ENCODE measurements at places on chromosomes 1 and 21.

GRCh38 chr1:44543064-44543744 lies 131.1 kb downstream of the TMEM53 start:
- no peak for DNase-seq

DNA sequence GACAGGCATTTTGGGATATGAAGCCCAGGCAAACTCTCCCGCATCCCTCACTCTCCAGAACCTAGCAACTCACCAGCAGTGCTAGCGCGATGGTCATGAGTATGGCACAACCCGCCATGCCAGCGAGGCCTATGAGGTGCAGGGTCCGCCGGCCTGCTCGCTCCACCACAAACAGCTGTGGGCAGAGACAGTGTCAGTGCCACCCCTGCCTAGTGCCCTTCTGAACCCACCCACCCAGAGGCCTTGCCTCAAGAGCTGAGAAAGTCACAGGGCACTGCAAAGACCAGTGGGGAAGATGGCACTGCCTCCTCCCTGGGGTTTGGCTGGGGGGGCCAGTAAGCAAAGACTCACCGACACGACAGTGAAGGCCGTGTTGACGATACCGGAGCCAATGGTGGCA lies 29.8 kb downstream of the SLC2A1 start:
- DNase-seq: no peak

DNA sequence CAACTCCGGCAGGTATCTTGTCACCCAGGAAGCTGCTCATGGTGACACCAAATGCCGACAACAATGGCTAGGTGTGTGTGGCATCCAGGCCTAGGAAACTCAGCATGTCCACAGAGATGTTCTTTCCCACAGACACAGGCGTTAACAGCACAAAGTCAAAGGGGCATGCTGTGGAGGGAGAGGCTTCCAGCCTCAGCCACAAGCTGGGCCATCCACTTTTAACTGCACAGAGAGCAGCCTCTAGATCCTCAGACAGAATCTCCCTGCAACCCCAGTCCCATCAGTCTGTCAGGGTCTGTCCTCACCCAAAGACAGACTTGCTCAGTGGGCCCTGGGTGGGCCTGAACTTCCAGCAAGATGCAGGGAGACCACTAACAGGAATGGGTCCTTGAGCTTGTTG lies 58.5 kb upstream of the BCAR3 start:
- DNase-seq: no peak

- no peak for DNase-seq
These were observed 13.7 kb upstream of the RHEX start for GRCh38 chr1:206039046-206039973.

DNA sequence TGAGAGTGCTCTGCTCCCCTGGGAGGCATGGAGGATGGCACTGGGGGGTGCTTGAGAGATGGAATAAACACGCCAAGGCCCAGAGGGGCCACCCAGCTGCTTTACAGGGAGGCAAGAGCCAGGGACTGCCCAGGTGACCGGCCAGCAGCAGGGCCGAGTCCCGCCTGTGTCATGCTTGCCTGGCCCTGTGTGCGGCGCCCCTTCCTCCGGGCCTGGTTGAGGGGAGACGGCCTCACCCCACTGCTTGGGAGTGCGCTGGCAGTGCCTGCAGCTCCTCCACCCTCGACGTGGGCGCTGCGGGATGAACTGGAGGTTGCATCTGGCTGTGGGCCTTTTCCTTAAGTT lies 33.1 kb upstream of the COL6A2 start:
- DNase-seq: no peak

- no peak for DNase-seq
These were observed 179.3 kb downstream of the KAZN start for GRCh38 chr1:14777516-14778506.

- DNase-seq: no peak
These were observed 62.9 kb upstream of the SELENON start for GRCh38 chr1:25737130-25737529.

- peak; percentile 21 for DNase-seq
These were observed 21.9 kb upstream of the MORC3 start for GRCh38 chr21:36297938-36298572.

GRCh38 chr1:53063744-53064515 lies 1.9 kb downstream of the PODN start:
- no peak for DNase-seq

DNA sequence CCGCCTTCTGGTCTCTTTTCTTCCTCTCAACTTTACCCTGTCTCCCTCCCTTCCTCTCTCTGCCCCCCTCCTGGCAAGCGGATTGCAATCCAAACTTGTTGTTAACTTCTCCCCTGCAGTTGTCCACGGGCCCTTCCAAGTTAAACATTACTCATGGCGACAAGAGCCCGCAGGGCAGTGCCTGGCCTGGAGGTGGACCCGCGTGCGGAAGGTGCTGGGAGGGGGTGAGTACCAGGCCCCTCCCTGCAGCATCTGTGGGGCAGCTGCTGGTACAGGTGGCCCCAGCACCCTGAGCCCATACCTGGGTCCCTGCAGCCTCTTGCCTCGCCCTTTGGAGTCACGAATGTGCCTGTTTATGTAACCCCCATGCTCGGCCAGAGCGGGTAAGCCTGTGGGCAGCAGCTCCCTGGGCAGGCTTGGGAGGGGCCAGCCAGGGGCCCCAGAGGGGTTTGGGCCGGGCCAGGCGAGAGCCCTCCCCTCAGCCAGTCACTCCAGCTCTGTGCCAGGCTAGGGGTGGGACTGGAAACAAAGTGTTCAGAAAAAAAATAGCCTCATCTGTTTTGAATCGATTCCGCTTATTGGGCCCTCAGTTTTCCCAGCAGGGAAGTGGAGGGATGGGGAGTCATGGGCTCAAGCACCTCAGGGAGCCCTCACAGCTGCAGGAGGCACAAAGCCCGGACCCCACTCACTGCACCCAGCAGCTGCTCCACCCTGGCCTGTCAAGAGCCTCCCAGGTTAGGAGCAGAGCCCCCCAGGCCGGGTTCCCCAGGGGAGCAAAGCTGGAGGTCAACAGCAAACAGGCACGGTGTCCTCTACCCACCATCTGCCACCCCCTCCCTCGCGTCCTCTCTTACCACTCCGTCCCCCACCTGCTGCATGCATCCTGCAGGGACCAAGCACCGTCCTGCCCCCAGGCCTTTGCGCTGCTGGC lies 14.0 kb upstream of the FAAP20 start:
- DNase-seq: peak; percentile 18

GRCh38 chr1:173049322-173049633 lies 1.5 kb downstream of the TNFSF18 start:
- no peak for DNase-seq

Data from amniotic epithelial cell (primary cell).